ENCODE measurements at places on chromosomes 16 and 17. TPM values are rescaled to one million over a fixed set of nuclear protein-coding genes. Genes with fewer than 3 reads are reported as not detected.

RAP1GAP2 gene
- polyA plus RNA-seq: 1.4 TPM

TBC1D3I gene
- 0.09 TPM for polyA plus RNA-seq

KCTD19 gene
- not detected for polyA plus RNA-seq

C16orf74 gene
- 17.2 TPM for polyA plus RNA-seq

TPSB2 gene
- not detected for polyA plus RNA-seq

PRSS53 gene
- 0.49 TPM for polyA plus RNA-seq

ENPP7 gene
- polyA plus RNA-seq: not detected

RGS9 gene
- 6.3 TPM for polyA plus RNA-seq

PRSS27 gene
- 0.06 TPM for polyA plus RNA-seq

MYL4 gene
- polyA plus RNA-seq: not detected

GLIS2 gene
- polyA plus RNA-seq: not detected

HEATR9 gene
- not detected for polyA plus RNA-seq

ABCC3 gene
- polyA plus RNA-seq: not detected

GRB2 gene
- polyA plus RNA-seq: 154 TPM

SNX20 gene
- 50.4 TPM for polyA plus RNA-seq

FA2H gene
- polyA plus RNA-seq: not detected

SETD1A gene
- 0.77 TPM for polyA plus RNA-seq

SLX1A gene
- polyA plus RNA-seq: 35.6 TPM

C17orf67 gene
- polyA plus RNA-seq: 2.2 TPM

PRR14 gene
- 13.3 TPM for polyA plus RNA-seq

KRT20 gene
- polyA plus RNA-seq: not detected

UMOD gene
- not detected for polyA plus RNA-seq

NACA2 gene
- not detected for polyA plus RNA-seq

CDH3 gene
- polyA plus RNA-seq: not detected

HBA1 gene
- polyA plus RNA-seq: not detected

SRP68 gene
- polyA plus RNA-seq: 79.1 TPM

NOTUM gene
- not detected for polyA plus RNA-seq

SP6 gene
- not detected for polyA plus RNA-seq

DHRS7C gene
- not detected for polyA plus RNA-seq

ALDH3A2 gene
- polyA plus RNA-seq: 23.6 TPM
